Keratinocyte (primary cell): ENCODE measurements at places on chromosomes 6 and 20. TPM values are rescaled to one million over a fixed set of nuclear protein-coding genes. Genes with fewer than 3 reads are reported as not detected.

GRCh38 chr6:28841290-28841689 lies 82.5 kb downstream of the TRIM27 start:
- no peak for DNase-seq

DNA sequence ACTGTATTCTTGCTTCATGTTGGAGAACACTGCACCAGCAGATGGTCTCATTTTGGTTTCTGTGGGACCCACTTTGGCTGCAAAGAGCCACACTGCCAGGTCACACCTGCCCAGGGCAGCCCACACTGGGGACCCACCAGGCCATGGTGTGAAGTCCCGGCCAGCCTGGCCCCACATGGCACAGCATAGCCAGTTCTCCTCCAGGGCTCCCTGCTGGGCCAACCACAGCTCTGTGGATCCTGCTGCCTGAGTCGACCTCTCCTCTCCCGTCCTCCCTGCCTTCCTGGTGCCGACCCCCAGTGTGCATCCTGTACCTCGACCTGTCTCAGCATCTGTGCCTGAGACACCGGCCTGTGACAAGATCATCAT lies 3.0 kb downstream of the ARFRP1 start:
- no peak for DNase-seq

The BHLHE23 gene
- not detected in 3 replicates for polyA plus RNA-seq

- DNase-seq: no peak
Observed at GRCh38 chr6:142929751-142930358, 15.1 kb downstream of the HIVEP2 start.

DNA sequence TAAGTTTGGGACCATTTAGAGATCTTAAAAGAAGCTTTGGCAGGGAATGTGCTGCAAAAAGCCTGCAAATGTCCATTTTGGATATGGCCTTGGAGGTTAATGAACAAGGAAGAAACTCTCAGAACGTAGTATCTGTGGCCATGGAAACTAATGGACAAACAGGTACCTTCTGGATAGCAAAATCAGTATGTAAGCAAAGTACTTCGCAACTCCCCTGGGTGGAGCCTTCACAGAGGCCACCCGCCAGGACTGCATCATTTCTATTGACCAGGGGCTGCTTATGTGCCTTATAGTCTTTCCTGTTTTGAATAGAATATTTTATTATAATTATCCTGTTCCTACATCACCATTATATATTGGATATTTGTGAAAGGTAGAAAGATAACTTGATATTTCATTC lies 510.8 kb upstream of the SYNCRIP start:
- DNase-seq: no peak

The CD93 gene
- polyA plus RNA-seq: 0.01 TPM in 1 of 3 replicates, not detected in the others

GRCh38 chr6:149169761-149170511 lies 147.6 kb upstream of the TAB2 start:
- no peak for DNase-seq

GRCh38 chr6:51387907-51388306 lies 569.2 kb downstream of the TFAP2B start:
- no peak for DNase-seq

DNA sequence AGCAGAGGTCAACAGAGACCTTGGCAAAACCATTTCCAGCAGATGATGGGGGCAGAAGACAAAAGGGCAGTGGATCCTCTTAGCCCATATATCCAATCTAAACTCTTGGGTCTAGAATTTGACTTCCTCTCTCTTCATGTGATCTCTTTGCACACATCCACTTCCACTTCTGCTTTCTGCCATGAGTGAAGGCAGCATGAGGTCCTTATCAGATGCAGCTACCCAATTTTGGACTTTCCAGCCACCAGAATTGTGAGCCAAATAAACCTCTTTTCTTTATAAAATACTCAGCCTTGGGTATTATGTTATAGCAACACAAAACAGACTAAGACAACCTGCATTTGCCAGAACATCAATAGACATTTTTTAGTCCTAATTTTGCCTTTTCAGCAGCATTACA lies 191.6 kb downstream of the ADAT2 start:
- no peak for DNase-seq

The FOXQ1 gene
- polyA plus RNA-seq: 2.3 to 5.4 TPM (median 4.2 TPM) in 3 replicates

The AGER gene
- 2.0 to 2.4 TPM (median 2.4 TPM) in 3 replicates for polyA plus RNA-seq

- no peak for DNase-seq
Observed at GRCh38 chr20:53555081-53555480, 38.6 kb downstream of the ZNF217 start.

DNA sequence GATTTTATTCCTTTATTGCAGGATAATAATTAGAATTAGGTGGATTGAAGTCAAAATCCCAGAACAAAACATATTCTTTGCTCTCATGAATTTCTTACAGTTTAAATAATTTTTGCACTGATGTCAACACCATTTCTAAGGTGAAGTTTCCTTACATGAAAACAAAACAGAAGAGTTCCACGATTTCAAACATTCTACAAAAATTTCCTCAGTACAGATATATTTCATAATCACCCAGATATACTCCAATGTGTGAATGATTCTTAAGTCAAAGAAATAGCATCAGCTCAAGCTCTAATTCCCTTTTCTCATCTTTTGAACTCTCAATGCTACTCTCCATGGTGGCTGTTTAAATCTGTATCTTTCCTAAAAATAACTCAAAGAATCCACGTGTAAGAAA lies 39.5 kb upstream of the THBS2 start:
- DNase-seq: no peak

DNA sequence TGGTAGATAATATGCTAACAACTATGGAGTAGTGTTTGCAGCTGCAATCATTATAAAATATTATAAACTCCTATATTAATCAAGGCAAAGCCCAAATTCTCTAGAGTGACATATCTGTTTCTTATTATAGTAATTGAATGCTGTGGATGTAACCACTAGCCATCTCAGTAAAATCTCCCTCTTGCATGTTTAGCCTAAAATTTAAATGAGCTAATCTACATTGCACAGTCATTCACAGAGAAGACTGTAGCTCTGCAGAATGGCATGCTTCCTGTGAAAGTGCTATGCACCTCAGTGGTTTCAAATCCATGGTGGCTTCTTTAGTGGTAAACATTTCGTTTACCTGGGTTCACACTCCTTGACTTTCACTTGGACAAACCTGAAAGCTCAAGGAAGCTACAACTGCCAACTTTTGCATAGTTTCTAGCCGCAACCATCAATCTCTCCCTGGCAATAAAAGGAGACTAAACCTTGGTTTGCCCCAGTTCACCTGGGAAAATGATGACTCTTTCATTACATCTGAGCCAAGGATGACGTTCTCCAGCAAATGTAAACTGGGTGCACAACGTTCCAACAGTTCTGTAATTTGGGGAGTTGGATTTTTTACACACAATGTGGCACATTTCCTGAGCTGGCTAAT lies 47.2 kb downstream of the FILIP1 start:
- DNase-seq: no peak
